ENCODE measurements at places on chromosomes 1 and 21.

DNA sequence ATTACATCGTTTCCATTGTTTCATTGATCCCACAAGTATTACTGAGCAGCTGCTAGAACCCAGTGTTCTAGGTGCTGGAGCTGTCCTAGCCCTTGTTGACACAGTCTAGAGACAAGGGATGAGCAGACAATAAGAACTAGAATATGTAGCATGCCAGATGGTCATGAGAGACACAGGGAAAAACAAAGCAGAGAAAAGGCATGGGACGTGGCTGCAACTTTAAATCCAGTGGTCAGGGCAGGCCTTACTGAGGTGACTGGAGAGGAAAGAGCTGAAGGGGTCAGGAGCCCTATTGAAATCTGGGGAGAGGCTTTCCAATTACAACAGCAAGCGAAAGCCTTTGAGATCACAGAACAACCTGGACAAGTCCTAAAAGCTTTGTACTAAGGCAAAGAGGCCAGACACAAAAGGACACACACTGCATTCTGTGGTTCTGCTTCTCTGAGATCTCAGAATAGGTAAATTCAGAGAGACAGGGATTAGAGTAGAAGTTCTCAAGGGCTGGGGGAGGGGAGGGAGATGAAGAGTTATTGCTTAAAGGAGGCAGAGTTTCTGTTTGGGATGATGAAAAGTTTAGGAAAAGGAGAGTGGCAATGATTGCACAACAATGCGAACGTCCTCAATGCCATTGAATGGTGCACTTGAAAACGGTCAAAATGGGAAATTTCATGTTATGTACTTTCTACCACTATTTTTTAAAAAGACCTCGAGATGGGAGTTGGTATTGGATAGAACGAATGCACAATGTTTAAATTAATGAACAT, 467.4 kb upstream of the VAMP3 start:
- no peak for DNase-seq

DNA sequence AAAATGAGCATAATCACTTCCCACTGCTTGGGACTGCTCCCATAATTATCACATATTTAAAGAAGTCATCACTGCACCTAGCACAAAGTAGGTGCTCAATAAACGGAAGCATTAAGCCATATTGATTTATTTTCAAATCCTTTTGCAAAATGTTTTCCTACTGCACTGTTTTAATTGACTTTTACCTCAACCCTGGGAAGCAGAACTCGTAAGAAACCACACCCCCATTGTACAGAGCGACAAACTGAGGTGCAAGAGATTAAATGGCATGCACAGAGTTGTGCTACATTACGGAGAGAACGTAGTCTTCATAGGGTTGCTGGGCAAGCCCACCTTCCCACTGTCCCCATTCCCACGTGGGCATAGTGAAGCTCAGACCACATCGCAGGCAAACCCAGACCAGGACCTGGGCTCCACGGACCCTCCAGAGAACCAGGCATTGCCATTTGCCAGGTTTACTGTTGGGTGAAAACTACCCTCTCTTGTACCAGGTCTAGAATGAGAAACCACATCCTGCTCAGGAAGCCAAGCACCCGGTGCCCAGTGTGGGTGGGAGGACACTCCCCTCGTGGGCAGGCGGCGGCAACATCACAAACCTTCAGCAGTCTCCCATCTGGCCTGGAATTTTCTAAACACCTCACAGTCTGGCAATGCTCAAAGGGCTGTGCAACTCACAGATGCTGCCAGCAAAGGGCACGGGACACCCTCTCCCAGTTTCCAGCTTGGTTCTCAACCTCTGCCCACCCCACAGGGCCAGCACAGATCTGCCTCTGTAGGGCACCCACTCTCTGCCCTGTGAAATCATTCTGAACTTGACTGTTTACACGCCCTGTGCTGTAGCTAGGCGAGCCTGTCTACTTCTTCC, 8.2 kb downstream of the IFFO2 start:
- DNase-seq = no peak

DNA sequence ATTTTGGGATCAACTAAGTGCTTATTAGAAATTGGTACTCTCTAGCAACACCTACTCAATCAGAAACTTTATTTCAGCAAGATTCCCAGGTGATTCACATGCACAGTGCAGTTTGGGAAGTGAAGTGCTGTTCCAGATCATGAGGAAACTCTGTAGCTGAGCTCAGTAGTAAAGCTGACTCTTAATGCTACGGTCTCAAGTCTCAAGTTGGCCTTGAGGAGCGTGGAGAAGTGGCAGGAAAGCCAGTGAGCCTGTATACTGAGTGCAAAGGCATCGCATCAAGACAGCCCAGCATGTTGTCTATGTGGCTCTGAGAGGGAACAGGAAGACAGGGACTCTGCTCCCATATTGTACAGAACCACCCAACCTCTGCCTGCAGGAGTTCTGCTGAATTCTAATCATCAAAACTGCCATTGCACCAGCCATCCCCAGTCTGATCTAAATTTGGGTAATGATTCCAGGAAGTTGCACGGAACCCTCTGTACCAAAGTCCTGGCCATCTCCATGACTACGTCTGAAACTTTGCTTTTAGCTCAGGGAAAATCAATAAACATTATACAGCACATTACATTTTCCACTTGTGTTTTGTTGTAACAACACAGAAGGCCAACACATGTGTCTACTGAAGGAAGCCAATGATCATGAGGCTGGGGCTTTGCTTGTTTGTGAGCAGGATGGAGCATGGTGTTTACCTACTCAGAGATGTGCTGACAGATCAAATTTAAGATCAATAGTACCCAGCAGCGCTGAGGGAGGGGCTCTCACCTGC, 105.1 kb upstream of the TLR5 start:
- no peak for DNase-seq

DNA sequence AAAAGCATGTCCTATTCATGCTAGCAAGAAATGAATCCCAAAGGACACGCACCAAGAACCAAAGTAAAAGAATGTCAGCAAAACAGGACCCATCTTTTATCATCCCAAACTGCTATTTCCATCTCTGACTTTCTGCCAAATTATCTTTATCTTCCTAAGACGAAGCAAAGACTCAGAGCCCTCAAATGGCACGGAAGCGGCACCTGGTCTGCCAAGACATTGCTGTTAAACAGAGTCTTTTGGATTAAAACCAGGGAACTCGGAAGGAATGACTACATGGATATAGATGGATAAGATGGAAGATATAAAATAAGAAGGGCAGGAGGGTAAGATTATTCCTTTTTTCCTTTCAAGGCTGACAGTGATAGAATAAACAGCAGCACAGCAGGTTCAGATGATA, 60.8 kb upstream of the LBR start:
- DNase-seq = no peak

- DNase-seq = no peak
These were observed 1.8 kb upstream of the FABP3 start for GRCh38 chr1:31374511-31375196.

DNA sequence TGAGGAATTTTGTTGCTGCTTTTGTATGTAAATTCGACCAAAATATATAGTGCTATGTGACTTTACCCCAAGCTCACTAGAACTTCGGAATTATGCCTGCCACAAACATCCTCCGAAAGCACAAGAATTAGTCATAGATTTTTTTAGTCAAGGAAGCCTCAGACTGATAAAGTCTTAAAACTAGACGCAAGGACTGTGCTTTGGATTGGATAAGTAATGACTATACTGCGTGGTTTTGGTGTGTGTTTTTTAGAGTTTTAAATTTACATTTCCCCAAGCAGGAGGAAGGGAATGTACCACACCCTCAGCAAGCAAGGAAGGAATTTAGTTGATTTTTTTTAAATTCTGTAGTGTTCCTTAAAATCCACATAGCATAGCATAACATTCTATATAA, 10.3 kb downstream of the WLS start:
- no peak for DNase-seq
